Subcutaneous adipose tissue (tissue), 4 donors: ENCODE measurements at places on chromosomes 3 and 15. TPM values are rescaled to one million over a fixed set of nuclear protein-coding genes. Genes with fewer than 3 reads are reported as not detected.

ISLR gene
- total RNA-seq: 52.2 TPM

NRG4 gene
- total RNA-seq: not detected

HES1 gene
- total RNA-seq: 22.0 TPM

FHIT gene
- 10.6 TPM for total RNA-seq

TTLL13 gene
- total RNA-seq: 0.51 TPM

GP5 gene
- not detected for total RNA-seq

NTRK3 gene
- 22.2 TPM for total RNA-seq

TMEM115 gene
- total RNA-seq: 30.5 TPM

HESX1 gene
- not detected for total RNA-seq

KIF15 gene
- total RNA-seq: not detected

DMXL2 gene
- total RNA-seq: 35.2 TPM

EPHB3 gene
- 0.22 TPM for total RNA-seq

LARP6 gene
- total RNA-seq: 53.8 TPM

PEX11A gene
- 80.3 TPM for total RNA-seq

DNAH1 gene
- 12.1 TPM for total RNA-seq

CPOX gene
- total RNA-seq: 15.0 TPM

LSAMP gene
- 0.98 TPM for total RNA-seq

RNF7 gene
- total RNA-seq: 93.8 TPM

IGSF10 gene
- total RNA-seq: 9.4 TPM
